ENCODE measurements at places on chromosomes 1 and 21.
A peak's percentile ranks its signal among the peaks of the same experiment; 100 is the strongest.

GRCh38 chr1:209427811-209428210 lies 155.7 kb upstream of the CAMK1G start:
- no peak for DNase-seq

DNA sequence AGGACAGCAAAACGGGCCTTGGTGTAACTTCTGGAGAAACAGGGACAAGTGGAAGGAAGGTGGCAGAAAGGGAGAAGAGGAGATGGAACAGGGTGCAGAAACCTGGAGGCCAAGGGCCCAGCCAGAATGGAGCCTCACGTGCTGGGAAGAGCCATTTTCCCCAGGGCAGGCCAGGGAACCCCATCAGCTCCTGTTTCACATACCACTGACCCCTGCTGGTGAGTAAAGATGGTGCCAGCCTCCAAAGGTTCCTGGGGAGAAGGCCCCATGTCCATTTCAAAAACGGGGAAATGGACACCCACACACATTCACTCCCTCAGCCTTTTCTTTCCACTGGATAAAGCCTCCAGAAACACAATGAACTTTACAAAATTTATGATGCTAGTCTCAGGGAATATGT lies 57.6 kb upstream of the JUN start:
- DNase-seq, result no peak

DNA sequence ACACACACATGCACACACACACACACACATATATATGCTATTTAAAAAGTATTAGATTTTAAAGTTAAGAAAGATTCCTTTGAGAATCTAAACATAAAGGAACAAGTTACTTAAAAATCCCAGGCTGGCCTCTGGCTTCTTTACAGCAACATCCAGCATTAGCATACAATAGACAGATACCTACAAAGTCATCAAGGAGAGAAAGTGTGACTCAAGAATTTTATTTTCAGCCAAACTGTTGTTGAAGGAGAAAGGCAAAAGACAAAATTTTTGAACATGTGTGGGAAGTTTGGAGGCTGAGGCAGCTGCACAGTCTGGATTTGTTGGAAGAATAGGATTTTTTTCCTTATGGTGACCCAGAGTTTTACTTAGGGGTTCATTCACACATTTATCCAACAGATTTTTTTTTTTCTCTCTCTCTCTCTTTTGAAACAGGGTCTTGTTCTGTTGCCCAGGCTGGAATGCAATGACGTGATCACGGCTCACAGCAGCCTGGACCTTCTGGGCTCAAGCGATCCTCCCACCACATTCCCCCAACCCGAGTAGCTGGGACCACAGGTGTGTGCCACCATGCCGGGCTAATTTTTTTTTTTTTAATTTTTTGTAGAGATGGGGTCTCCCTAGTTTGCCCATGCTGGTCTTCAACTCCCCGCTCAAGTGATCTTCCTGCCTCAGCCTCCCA lies 24.0 kb upstream of the SPOCD1 start:
- peak; percentile 36 for DNase-seq

DNA sequence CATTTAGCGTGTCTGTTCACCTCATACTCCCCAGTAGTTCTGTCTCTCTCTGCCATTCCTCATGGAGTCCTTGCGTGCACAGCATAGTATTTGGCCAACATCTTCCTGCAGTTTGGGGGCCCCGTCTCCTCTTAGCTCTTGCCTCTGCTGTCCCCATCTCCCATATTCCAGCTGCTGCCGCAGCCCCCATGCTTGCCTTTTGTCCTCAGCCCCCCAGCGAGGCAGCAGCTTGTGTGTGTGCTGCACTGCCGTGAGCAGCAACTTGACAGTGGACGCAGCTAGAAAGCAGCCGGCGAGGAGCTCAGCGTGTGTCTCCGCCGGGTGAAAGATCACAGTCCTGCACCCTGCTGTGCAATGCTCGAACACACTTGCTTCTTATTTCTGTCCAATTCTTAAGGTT lies 164.2 kb upstream of the COL6A1 start:
- no peak for DNase-seq

DNA sequence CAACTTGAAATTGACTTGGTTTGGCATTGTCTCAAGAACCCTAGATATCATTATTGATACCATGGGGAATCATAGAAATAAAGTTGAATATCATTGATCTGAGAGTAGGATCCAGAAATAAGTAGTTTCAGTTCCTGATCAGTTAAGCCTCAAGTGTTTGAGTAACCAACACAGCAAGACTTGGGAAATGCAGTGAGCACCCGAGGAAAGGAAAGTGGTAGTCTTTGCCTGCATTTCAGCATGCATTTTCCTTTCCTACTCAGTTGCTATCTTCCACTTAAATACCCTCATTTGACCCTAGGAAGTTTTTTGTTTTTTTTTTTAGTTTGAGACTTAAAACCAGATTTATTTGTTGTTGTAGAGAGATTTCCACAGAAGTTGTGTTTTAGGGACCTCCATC lies 18.9 kb downstream of the CLEC20A start:
- no peak for DNase-seq
